ENCODE measurements at places on chromosomes 3 and 15.

- no peak for DNase-seq
Observed at GRCh38 chr3:35223632-35224394, 415.5 kb upstream of the ARPP21 start.

GRCh38 chr3:170424879-170425278 lies 6.2 kb downstream of the CLDN11 start:
- DNase-seq = no peak

- no peak for DNase-seq
Observed at GRCh38 chr3:68912376-68912775, 20.0 kb downstream of the TAFA4 start.

DNA sequence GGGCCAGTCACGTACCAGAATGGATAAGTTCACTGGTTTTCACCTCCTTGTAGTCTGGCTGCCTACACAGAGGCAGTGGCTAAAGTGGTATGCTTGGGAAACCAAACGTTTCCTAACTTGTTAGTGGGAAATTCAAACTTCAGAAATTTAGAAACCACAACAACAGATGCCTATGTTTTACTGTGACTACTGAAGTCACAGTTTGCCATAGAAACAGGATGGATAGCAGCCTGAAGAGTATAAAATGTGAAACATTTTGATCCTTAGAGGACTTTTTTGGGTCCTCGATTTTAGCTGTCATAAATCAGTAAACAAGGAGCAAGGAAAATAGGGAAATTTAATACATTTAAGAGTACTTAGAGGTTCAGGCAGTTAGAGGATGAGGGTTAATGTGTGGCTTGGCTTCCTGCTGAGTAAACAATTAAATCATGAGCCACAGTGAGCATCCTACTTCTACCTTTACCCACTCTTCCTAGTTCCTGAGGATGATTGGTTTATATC lies 48.6 kb downstream of the CMSS1 start:
- no peak for DNase-seq

DNA sequence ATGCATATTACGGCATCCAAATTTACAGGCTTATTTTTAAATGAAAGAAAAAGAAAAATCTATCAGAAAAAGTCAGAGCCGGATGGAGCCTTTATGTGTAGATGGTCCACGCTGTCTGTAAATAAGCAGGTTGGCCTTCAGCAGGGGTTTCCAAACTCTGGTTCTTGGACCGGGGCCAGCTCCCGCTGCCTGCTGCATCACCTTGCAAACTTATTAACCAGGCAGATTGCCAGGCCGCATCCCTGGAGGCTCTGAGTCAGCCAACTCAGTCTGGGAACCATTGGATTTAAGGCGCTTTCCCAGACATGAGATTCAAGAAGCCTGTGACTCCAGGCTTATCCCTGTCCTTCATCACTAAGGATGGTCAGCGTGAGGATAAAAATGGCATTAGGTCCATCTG lies 212.4 kb downstream of the OPA1 start:
- no peak for DNase-seq

GRCh38 chr15:50549326-50549725 lies 2.9 kb upstream of the USP50 start:
- DNase-seq = no peak

GRCh38 chr3:58034738-58035523 lies 26.7 kb downstream of the FLNB start:
- DNase-seq = no peak

DNA sequence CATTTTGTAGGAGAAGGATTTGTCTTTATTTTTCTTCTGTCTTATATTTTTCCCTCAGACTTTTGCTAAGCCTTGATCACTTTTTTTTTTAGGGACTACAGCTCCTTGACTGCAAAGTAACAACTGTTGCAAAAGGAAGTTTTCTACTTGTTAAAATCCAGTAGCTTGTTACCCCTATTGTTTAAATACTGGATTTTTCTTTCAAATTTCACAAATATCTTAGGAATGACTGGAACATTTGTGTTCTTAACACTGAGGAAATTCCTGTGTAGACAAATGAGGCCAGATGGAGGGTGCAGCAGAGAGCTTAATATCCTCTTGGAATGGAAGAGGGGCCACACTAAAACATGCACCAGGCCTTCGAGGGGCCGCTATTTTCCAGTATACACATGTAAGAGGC lies 3.2 kb upstream of the PGPEP1L start:
- DNase-seq = no peak

DNA sequence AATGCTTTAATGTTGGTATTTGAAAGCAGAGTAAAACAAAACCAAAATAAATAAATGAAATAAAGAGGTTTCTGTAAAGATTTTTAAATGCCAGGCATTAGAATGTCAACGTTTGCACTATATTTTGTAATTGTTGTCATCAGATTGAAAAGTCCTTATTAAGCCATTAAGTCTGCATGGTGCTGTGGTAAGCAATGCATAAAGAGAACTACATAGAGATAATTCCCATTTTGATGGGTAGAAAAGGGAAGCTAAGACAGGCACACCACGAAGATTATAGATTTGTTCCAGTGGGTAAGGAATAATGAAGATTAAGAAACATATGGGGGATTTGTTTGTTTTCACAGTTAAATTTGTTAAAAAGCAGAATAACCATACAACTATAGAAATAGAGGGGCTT lies 52.5 kb upstream of the PPARG start:
- no peak for DNase-seq

DNA sequence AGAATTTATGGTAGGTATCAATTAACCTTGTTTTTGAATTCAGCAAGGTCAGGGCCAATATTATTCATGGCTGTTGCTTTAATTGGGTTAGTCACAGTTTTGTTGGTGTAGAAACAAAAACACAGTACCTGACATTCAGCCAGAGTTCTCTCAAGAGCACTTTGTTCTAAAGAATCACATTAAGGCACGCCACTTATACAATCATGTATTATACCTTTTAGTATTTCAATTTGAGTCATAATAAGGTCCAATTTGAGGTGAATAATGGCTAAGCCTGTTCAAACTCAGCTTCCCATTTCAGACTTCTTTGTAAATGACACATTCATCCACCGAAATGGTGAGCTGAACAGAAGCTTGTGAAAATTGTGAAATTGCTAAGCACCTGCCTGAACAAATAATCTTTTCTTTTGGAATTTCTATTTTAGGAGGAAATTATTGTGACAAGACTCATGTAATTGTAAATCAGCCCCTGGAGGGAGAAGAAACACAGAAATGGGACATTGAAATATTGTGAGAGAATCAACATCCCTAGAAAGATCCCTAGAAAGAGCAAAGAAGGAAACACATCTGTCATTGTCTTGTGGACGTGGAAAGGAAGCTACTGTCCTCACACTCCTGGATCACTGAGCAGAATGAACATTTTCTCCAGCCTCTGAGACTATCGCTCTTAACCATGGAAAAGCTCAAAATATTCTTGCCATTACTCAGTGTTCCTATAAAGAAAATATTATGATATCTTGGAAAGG lies 29.3 kb downstream of the RIOX2 start:
- DNase-seq = no peak

DNA sequence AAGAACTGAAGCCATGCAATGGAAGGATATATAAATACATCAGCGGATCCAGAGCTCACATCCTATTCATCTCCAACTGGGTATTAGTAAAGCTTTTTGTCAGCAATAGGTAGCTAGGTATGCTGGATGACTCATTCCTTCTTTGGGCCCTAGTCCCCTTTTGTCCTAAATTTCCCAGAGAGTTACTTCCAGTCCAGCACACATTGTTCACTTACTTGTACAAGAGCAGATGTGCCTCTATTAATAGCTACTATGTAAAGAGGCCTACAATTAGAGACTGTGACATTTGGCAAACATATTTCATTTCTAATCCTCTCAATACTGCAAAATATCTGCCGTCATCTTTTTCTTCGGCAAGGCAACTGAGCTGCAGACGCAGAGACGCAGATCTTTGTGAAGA lies 1.7 kb upstream of the SLC4A7 start:
- DNase-seq = no peak

DNA sequence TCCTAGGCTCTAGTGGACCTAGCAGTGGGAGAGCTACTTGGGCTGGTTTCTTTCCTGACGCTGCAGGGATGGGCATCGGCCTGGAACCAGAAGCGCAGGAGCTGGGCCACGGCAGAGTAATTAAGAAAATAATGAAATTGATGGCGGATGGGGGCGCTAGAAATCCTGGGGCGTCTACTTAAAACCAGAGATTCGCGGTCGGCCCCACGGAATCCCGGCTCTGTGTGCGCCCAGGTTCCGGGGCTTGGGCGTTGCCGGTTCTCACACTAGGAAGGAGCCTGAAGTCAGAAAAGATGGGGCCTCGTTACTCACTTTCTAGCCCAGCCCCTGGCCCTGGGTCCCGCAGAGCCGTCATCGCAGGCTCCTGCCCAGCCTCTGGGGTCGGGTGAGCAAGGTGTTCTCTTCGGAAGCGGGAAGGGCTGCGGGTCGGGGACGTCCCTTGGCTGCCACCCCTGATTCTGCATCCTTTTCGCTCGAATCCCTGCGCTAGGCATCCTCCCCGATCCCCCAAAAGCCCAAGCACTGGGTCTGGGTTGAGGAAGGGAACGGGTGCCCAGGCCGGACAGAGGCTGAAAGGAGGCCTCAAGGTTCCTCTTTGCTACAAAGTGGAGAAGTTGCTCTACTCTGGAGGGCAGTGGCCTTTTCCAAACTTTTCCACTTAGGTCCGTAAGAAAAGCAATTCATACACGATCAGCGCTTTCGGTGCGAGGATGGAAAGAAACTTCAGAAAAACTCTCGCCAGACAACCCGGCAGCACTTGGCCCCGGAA lies 6.1 kb downstream of the SOX14 start:
- no peak for DNase-seq

DNA sequence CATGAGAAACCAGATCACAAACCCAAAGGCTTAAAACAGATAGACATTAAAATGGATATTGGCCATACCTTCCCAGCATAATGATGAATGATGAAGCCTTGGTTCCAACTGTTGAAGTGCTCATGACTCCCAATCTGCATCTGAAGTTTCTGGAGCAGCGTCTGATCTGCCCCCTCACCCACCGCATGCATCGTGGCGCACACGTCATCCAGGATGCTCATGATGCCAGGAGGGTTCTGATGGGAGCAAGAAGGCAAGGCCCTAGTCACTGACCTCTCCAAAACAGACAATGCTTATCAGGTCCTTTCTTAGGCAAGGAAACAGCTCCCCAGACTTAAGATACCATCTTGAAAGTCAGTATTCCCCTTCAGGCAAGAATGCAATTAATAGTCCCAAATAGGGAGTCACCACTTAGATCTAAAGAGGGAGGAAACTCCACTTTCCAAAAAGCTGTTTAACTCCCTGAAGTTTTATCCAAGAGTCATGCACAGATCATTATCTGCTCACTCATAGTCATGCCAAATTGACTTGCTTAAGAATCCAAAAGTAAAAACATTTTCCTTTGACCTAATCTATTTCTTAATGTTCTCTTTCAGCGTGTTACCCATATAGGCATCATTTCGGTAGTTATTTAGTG lies 2.1 kb downstream of the LDHAL6B start:
- DNase-seq = no peak

DNA sequence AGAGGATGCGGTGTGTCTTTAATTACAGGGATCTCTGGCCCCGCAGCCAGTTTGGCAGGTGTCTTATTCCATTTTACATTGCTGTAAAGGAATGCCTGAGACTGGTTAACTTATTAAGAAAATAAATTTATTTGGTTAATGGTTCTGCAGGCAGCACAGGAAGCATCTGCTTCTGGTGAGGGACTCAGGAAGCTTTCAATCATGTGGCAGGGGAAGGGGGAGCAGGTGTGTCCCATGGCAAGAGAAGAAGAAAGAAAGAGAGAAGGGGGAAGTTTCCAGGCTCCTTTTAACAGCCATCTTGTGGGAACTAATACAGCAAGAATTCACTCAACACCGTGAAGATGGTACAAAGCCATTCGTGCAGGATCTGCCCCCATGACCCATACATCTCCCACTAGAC lies 128.0 kb upstream of the CRBN start:
- no peak for DNase-seq

- DNase-seq = no peak
Observed at GRCh38 chr15:27086149-27086548, 115.2 kb downstream of the GABRG3 start.

GRCh38 chr3:157082305-157082982 lies 77.5 kb downstream of the CCNL1 start:
- no peak for DNase-seq

- no peak for DNase-seq
Observed at GRCh38 chr3:31105438-31106077, 211.1 kb upstream of the GADL1 start.

DNA sequence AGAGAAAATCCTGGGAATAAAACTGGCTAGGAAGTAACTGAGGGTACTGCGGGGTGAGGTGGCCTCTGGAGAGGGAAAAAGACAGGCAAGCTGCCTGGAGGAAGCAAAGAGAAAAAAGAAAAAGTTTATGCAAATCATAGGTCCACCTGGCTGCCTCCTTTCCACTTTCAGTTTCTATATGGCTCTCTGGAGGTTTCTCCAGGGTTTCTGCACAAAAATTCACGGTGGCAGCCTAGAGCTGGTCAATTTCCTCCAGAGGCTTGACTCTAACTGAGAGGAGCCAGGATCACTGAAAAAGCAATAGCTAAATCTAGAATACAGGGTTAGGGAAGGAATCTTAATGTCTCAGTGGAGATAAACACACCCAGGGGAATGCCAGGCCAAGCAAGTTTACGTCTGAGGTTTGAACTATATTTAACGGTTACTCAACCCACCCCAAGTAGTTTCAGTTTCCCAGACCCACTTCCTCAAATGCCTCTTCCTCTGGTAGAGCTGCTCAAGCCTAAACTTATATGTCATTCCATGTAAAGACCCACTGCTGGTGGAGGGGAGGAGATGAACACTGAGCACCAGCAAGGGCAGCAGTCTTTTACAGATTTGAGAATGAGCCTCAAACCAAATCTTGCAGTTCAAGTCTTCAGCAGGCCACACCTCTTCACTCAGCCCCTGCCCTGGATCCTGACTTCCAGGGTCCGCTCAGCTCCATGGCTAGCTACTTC lies 5.7 kb downstream of the LYSMD2 start:
- no peak for DNase-seq

All from cortex of kidney (tissue), 1 donor.